BJ (cell line): ENCODE measurements at places on chromosomes 7 and 10.

GRCh38 chr7:132574223-132574622 lies 2.0 kb downstream of the PLXNA4 start:
- DNase-seq: no peak

GRCh38 chr7:30679664-30680063 lies 2.6 kb downstream of the CRHR2 start:
- DNase-seq: no peak

DNA sequence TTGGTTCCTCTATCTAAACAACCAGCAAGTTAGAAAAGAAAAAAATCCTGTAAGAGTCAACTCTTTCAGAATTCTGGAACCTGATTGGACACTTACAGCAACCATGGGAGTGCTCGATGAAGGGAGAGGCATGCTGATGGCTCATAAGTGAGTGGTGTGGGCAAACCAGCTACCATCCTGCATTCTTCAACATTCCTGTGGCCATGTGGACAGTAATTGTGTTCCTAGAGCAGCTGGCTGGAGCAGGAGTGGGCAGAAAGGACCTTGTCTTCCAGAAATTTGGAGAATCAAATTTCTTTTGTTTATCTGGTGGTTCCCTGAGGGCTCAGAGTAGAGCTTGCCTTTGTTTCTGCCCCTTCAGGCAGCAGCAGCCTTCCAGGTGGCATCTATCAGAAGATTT lies 22.5 kb upstream of the MYL7 start:
- DNase-seq: peak; percentile 85

DNA sequence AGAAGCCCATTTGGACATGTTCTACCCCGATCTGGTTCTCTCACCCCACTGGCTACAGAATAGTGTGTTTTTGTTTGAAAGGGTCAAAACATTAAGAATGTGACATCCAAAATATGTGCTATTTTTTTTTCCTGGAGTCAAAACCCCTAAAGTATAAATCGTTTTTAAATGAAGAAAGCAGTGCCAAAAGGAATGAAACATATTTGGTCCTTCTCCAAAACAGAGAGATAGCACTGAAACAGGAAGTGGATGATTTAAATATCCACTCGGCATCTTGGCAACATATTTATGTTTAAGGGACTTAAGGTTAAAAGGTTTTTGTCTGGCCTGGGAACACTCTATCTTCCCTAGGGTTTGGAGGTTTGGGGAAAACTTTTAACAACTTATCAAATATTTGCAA lies 32.3 kb downstream of the CALD1 start:
- no peak for DNase-seq

DNA sequence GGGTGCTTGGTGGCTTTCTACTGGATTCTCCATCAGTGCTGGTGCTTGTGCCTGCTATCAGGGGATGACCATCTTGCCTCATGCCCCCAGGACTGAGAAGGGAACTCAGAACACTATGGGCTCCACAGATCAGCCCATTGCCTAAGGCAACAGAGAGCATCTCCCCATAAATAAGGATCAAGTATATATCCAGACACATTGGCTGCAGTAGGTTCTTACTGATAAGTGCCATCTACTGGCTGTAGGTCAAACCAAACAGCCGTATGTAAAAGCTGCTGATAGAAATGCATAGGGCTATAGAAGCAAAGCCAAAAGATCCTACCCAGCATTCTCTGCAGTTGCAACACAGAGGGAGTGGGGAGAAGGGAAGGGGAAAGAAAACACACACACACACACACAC lies 153.7 kb downstream of the CDK14 start:
- DNase-seq: no peak

DNA sequence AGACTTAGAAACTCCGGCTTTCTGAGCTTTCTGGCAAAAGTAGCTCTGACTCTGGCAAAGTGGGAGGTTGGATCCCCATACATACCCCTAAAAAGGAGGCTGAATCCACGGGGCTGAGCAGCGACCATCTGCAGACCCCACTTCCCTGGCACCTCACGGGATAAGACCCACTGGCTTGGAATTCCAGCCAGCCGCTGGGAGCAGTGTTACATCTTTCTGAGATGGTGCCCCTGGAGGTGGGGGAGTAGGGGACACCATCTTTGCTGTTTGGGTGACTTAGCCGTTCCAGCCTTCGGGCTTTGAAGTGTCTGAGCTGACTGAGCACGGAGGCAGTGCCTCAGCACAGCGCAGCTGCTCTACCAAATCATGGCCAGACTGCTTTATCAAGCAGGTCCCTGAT lies 45.0 kb upstream of the GRM3 start:
- DNase-seq: no peak

DNA sequence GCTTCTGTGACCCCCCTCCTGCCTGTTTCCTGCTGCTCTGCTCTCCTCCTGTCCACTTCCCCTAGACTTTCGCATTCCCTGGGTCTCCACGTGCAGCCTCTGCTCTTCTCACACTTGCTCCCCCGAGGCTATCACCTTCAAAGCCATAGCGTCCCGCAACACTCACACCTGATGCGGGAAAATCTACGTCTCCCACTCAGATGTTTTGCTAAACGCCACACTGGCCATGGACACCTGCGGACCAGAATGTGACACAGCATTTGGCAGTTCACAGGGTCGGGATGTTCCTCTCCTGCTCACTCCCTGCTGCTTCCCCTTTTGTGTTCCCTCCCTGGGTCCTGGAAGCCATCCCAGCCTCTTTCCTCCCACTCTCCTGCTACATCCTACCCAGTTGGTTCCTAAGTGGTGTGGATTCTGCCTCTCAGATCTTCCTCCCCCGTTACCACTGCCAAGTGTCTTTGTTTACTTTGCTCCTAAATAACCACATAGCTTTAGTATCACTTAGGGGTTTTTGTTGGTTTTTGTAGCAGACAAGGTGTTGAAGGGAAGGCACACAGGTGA lies 33.7 kb upstream of the RBM33 start:
- no peak for DNase-seq

DNA sequence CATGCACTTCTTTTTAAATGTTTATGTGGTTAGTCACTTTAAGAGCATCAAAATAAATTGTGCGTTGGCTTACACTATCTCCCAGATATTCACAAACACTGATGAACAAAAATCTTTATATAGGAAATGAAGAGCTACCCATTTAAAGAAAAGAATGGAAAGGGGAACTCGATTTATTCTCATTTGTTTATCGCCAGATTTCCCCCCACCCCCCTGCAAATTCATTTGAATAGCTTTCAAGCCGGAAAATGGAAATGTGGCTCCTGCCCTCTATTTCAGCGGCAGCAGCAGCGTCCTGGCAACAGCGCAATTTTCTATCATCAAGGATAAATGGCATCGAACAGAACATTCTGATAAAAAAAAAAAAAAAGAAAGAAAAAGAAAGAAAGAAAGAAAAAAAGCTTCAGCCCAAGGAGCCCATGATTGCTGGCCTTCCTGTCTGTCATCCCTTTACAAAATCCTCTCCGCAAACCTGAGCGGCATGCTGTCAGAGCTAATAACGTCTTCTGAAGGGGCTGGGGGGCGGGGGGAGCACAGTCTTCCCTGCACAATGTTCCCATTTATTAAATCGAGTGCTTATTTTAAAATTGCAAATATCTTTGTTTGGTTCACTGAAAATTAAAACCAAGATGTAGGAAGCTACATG lies 13.7 kb upstream of the DLX6 start:
- DNase-seq: no peak

DNA sequence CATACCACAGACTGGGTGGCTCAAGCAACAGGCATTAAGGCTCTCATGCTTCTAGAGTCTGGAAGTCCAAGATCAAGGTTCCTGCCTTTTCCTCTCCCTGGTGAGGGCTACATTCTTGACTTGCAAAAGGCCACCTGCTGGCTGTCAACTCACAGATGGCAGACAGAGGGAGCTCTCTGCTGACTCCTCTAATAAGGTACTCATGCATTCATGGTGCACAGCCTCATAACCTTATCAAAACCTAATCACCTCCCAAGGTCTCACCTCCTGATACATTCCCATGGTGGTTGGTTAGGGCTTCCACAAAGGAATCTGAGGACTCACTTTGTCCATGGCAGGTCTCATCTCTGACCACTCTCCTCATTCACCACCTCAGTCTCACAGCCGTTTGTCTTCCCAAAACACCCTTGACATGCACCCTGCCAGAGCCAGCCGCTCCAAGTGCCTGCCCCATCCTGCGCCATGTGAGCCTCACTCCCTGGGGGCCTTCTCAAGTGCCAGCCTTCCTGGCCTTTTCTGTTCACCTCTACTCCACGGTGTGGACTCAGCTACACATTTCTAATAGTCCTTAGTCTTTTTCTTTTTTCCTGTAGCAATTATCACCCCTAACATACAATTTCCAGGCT lies 400.3 kb upstream of the ADARB2 start:
- DNase-seq: no peak

GRCh38 chr7:29126804-29127203 lies 19.5 kb downstream of the CPVL start:
- DNase-seq: no peak

GRCh38 chr10:22849077-22849805 lies 78.6 kb upstream of the ARMC3 start:
- DNase-seq: no peak

- no peak for DNase-seq
These were observed 225.8 kb upstream of the TCERG1L start for GRCh38 chr10:131537281-131537680.

DNA sequence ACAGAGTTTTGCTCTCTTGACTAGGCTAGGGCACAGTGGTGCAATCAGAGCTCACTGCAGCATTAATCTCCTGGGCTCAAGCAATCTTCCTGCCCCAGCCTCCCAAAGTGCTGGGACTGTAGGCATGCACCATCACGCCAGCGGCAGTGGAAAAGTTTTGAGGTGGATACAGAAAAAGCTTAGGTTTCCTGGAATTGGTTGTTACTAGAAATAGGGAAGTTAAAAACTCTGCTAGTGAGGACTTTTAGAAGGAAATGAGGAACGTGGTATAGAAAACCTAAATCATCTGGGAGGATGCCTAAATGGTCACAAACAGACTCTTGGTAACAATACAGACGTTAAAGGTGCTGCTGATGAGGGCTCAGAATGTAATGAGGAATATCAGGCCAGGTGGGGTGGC lies 10.9 kb upstream of the SNX8 start:
- DNase-seq: no peak

DNA sequence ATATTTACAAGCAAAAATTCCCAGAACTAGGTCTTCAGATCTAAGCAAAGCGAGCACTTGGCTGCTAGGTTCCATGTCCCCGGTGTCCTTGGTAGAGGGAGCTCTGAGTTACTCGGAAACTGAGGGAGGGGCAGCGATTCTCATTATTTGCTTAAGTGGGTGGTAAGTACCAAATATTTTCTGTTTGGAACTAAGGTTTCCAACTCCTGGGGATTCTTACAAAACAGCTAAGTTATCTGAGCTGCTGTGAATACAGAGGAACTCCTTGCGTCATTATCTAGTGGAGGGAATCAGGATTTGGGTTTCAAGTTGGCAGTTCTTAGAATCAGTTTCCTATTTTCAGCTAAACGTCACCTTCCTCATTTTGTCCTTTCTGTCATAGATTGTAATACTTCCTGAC lies 76.8 kb upstream of the IKZF1 start:
- DNase-seq: no peak

DNA sequence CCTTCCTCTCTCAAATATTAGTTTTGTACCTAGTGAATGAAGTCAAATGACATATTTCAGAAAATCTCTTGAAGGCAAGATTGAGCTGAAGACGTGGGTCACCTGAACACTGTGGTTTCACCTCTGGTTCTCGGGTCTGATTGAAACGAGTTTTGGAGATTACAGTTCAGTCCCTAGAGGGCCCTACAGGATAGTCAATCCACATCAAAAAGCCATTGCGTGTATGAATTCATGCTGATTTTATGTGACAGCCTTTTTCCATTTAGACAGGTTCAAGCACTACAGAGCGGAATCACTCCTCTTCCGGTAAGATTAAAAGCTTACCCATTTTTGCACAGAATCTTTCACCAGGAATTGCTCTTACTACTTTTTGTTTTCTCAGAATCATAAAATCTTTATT lies 62.2 kb downstream of the VIM start:
- DNase-seq: no peak

DNA sequence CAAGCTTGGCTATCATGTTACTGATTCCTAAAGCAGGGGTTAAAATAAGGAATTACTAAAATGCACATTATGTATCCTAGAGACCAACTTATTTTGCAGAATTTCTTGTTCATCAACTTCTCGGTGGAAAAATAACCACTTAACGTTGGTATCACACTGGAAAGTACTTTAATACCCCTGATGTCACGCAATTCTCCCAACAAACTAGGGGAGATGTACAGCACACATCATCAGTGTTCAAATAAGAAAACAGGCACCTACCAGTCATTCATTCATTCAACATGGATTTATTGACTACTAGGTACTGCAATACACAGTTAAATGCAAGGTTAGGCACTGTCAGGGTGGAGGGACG lies 648 bp downstream of the HUS1 start:
- no peak for DNase-seq

DNA sequence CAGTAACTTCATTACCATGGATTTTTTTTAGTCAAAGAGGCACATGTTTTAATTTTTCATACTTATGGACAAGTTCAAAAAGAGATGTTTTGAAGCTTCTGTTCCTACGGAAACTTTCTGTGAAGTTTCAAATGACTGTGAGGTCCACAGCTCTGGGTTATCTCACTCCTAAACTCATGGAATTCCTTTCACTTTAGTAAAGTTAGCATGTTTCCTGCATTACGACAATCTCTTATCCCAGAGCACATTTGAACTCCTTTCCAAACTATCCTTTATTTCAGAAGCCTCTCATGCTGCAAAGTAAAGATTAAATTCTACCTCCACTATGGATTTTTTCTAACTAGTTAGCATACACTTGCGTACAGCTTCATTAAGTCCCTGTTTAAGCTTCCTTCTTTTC lies 15.3 kb upstream of the ADD3 start:
- DNase-seq: no peak

- DNase-seq: no peak
These were observed 18.0 kb downstream of the ADAP1 start for GRCh38 chr7:936386-937054.

GRCh38 chr7:106644999-106645398 lies 16.0 kb downstream of the CCDC71L start:
- no peak for DNase-seq

DNA sequence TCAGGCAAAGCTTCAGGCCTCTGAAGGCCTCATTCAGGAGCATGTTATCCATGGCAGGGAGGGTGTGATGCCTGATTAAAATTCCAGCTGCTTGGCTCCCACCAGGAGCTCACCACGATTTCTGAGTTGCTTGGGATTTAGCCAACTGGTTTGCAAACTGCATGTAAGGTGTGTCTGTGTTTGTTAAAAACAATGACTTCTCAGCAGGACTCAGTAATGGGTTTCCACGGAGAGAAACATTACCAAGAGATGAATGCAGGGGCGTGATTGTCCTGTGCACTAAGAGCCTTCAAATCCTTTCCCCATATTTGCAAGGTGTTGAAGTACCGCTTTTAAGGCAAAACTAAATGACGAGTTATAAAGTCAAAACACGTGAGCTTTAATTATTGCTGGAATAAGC lies 88.8 kb upstream of the BTBD16 start:
- no peak for DNase-seq

DNA sequence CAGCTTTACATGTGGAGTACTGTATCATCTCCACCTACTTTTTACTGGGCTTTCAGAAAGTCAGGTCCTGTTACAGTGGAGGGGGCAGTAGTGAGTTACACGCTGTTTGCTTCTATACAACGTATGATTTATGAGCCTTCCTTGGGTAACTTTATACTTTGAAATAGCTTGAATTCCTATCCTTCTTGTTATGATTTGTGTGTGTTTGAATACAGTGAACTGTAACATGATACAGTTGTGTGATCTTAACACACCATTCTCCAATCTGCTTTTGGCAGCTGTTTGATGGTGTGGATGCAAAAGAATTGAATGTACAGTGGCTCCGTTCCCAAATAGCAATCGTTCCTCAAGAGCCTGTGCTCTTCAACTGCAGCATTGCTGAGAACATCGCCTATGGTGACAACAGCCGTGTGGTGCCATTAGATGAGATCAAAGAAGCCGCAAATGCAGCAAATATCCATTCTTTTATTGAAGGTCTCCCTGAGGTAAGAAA lies 41.7 kb downstream of the SP8 start:
- no peak for DNase-seq
